ENCODE measurements at places on chromosomes 6 and 20.

DNA sequence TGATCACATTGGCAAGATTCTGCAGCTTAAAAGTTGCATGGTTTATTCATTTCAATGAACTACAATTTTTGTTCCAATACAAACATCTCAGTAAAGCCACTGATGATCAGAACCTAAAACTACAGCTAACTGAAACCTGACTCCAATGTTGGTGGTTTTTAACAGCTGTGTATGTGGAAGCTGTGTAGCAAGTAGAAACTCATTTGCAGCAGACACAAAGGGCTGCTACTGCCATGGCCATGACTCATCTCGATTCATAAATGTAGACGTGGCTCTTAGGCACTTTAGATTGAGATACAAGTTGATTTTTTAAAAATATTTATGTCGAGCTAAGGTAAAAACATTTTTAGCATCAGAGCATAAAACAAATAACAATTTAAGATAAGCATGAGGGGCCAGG is 19.5 kb upstream of the MAP3K4 start:
- no peak for DNase-seq

GRCh38 chr20:50790651-50791277 is 4.1 kb upstream of the BCAS4 start:
- DNase-seq = no peak

- DNase-seq = no peak
Measured at GRCh38 chr6:138803861-138804260, 8.0 kb downstream of the ECT2L start.

DNA sequence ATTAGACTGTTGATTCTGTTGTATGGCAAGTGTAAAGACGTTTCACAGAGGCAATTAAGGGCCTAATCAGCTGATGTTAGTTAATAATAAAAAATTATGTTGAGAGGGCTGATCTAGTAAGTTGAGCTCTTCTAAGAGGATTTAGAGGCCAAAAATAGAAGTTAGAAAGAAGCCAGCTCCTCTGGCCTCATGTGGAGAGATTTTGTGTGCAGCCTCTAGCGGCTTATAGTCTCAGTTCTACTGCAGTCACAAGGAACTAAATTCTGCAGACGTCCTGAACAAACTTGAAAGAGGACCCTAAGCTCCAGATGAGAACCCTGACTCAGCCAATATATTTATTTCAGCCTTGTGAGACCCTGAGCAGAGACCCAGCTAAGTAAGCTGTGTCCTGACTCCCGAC is 498.6 kb downstream of the BTBD3 start:
- DNase-seq = no peak

- peak; percentile 14 for DNase-seq
Measured at GRCh38 chr20:19888269-19888671, 128.9 kb upstream of the NAA20 start.

DNA sequence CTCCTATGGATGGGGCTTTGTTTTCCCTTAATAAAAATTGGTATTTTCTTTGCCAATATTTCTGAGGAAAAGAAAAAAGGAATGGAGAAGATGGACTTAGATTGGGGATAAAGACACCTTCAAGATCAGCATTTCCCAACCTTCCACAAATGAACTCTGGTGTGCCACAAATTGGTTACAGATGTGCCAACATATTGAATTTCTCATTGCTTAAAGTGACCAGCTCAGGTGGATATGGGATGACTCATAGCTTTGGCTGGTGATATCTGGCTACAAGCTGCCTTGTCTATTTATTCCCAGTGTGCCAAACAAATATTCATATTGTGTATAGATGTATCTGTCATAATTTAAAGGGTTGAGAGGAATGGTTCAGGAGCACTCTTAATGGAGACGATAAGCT is 32.5 kb downstream of the THEMIS start:
- no peak for DNase-seq

- no peak for DNase-seq
Measured at GRCh38 chr20:21373436-21373835, 23.9 kb downstream of the NKX2-4 start.

DNA sequence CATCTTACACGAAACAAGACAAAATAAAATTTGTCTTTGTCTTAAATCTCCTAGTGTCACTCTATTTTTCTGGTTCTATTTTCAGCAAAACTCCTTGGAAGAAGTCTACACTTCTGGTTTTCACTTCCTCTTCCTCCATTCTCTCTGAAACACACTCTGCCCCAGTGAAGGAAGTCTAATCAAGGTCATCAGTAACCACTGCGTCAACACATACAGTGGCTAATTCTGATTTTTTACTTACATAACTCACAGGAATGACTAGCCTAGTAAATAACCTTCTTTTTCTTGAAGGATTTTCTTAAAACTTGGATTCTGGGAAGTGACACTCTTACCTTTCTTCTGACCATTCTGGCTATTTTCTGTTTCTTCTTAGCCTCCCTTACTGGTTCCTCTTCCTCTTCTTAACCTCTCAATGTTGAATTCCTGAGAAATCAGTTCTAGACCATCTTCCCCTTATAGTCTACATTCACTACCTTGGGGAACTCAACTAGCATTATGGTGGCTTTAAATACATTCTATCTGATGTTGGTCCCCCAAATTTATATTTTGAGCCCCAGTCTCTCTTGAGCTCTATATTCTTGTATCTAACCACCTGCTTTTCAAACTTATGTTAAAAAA is 37.5 kb downstream of the AIG1 start:
- no peak for DNase-seq

DNA sequence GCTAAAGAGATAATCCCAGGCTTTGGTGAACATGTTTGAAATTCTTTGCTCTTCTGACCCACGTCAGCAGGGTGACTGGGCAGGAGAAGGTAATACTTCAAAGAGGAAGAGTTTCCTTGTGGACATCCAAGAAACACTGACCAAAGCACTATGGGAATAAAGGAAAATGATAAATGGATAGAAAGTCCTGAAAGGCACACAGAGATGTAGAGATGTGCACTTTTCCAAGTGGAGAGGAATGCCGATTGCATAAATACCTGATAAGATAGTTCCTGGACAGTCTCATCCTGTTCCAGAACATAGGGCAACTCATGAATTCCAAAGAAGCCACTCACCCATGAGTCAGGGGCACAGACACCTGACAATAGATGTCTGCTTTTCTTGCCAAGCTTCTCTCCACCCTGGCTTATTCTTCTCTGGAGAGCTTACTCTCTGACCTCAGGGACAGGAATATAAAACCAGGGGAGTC is 191.3 kb upstream of the FOXA2 start:
- no peak for DNase-seq

DNA sequence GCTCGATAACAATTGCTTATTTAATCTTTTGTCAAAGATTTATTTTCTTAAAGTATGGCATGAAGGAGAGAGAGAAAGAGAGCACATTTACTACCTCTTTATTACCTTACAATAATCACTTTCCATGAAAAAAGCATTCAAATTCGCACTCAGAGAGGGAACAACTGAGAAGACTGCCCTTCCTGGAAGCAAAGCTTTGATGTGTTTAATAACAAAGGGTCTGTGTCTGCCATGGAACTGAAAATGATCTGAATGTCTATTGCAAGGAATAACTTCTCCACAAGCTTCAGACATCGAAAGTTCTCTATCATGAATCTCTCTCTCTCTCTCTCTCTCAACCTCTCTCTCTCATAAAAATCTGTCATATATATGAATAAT is 308.9 kb downstream of the HDGFL1 start:
- DNase-seq = no peak

DNA sequence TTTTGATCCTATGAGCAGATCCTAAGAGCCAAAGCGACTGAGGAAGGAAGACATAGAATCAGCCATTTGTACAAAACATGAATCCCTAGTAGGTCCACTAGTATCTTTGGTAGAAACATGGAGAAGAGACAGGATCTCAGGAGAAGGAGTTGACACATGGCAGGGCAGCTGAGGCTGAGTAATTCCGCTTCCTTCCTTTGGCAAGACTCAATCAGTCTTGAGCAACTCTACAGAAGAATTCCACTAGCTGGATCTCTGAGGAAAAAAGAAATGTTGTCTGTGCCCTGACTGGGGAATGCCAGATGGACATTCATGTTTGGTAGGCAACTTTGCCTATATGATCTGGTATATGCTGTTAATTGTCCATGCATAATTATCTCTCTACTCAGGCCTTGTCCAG is 35.3 kb downstream of the ESR1 start:
- no peak for DNase-seq

- DNase-seq = no peak
Measured at GRCh38 chr6:107069631-107070548, 41.9 kb downstream of the MTRES1 start.

DNA sequence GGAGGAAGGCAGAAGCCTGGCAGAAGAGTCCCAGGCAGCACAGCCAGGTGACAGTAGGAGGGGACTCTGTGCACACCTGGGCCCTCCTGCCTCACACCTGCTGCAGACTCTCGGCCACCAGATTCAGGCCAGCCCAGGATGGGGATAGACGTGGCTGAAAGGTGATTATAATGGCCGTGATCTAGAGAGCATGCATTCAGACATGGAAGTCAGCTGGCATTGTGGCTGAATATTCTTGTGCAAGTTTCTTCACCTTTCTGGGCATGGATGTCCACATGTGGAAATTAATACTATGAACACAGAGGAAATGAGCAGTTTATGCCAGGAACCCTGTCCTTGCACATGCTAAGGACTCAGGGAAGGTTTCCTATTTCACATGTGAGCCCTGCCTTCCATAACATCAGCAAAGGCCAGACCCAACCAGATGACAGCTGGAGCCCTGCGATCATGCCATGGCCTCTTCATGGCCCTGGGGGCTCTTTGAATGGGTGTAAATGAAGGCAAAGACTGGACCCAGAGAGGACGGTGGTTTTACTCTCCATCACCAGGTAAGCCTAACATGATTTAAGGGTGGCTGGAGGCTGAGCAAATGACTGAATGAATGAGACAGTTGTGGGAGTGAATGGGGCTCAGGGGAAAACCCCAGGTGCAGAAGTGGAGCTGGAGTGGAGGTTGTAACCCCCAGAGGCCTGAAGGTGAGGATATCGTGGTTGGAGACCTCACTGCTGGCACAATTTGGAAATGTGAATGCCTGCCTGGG is 2.7 kb upstream of the RAET1L start:
- DNase-seq = no peak

DNA sequence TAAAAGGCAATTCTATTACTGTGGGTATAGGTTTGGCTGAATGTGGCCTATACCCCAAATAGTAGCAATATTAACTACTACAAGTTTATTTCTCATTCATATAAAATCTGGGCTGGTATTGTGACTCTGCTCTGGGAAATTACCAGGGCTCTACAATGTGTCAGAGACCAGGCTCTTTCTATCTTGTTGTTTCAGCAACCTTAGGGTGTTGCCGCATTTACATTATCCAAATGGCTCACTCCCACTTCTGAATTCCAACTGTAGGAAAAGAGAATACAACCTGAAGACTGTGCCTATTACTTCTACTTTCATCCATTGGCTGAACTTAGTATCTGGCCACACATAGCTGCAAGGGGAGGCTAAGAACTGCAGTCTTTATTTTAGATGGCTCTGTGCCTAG is 106.7 kb upstream of the CENPW start:
- no peak for DNase-seq

DNA sequence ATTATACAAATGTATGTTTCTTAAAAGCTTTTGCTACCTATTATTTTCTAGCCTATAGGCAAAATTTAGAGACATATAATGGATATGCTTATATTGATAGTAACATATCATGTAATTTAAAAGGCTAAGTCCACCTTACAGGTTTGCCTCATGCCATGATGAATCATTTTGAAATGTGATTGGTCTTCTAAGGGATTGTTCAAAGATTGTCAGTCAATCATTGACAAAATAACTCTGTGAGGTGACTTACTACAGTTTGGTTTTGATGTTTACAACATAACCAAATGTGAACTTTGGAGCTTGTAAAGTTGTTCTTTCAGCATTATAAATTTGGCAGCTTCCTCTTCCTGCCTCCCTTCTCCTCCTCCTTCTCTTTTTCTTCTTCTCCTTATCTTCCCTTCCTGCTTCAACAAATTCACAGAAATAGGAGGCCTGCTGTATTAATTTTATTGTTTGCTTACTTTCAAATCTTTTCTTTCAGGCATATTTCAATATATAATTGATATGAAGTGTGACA is 39.7 kb upstream of the ZFP64 start:
- no peak for DNase-seq

GRCh38 chr6:166687879-166688205 is 60.8 kb upstream of the RPS6KA2 start:
- no peak for DNase-seq

DNA sequence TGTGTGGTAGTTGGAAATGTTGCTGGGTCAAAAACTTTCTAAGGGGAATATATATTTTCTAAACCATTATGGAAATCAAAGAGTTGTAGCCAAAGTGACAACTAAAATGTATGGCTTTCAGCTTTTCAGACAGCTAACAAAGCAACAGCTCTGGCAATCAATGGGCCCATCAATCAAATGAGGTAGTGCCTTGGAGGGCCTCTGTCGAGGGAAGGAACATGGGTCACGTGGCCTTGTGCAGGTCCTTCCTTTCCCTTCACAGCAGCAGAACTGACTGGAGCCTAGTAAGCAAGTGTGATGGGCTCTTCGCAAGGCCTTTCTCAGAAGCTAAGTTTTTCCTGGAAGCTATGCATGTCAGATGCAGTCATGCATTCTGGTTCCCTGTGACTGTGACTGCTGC is 17.9 kb downstream of the FAXC start:
- DNase-seq = no peak

GRCh38 chr20:20490673-20491072 is 122.8 kb downstream of the INSM1 start:
- no peak for DNase-seq

- no peak for DNase-seq
Measured at GRCh38 chr6:43709654-43710303, 22.2 kb upstream of the MRPS18A start.

GRCh38 chr6:148001844-148002642 is 340.6 kb upstream of the SASH1 start:
- DNase-seq = no peak

- DNase-seq = no peak
Measured at GRCh38 chr6:160455541-160456213, 107.5 kb downstream of the SLC22A3 start.

DNA sequence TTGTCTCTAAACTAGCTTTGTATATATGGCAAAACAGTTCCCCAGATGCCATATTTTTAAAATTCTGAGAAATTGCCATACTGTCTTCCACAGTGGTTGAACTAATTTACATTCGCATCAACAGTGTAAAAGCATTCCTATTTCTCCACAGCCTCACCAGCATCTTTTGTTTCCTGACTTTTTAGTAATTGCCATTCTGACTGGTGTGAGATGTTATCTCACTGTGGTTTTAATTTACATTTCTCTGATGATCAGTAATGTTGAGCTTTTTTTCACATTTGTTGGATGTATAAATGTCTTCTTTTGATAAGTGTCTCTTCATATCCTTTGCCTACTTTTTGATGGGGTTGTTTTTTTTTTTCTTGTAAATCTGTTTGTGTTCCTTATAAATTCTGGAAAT is 1222.7 kb upstream of the CITED2 start:
- no peak for DNase-seq

GRCh38 chr6:67129780-67130179 is 1422.8 kb upstream of the EYS start:
- no peak for DNase-seq

DNA sequence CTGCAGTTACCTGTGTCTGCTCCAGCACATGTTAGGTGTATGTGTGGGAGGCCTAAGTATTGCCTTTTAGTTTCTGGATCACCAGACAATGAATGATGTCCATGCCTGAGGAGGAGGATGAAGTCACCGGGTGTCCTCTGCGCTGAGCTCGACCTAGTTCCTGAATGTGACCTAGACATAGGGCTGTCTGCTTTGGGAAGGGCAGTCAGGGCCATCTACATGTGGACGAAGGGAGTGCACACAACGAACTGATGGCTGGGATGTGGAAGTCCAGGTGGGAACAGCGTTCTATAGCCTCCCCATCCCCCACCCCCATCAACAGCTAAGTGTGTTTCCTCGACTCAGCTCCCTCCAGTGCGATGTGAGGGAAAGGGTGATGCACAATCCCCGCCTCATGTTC is 186.3 kb downstream of the QKI start:
- DNase-seq = no peak
